ENCODE measurements at places on chromosomes 12 and 14.

GRCh38 chr12:9673404-9674225 lies 4.1 kb downstream of the CLEC2D start:
- peak; percentile 83 for DNase-seq

DNA sequence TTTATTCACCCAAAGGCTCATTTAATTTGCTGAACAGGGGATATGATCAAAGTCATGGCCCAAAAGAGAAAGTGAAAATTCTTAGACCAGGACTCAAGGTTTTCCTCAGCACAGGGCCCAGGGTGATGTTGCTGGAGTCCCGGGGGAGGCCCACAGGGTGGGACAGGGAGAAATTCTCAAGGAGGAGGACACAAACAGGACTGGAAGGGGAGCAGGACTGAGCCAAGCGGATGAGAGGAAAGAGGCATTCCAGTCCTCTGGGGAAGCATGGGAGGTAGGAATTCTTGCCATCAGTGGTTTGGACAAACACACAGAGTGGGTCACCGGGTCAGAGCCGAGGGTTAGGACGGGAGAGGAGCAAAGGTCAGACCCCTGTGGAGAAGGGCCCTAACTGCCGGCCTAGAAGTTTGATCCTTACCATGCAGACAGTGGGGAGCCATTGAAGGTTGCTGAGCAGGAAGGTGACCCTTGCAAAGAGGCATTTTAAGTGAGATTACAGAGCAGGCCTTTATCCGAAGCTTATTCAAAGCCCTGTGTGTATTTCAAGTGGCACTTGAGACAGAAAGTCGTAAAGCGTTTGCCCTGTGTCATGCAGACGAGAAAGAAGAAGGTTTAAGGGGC lies 68.4 kb upstream of the PTGR2 start:
- no peak for DNase-seq

DNA sequence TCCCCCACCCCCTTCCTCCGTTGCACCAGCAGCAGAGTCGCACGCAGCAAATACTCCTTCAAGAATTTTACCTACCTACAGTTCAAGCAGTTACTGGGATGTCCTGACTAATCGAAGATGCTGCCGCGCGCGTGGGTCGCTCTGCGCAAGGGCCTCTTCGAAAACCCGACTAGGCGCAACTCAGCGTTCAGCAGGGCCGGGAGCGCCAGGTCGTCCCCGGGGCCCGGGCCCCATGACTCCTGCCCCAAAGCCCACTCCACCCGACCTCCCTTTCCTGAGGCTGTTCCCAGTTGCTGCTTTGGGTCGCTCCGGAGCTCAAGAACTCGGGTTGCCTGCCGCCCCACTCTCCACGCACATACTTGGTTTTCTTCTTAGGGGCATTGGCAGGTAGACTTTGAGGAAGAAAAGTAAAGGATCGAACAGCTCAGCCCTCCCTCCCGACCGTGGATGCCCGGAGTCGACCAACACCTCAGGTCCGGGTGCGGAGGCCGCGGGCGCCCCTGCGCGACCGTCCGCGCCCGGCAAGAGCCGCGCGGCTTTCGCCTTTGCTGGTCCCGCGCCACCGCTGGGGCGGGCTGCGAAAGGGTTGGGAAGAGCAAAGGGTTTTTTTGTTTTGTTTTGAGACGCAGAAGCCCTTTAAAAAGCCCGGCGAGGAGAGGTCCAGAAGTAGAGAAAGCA lies 1.9 kb downstream of the BMP4 start:
- peak; percentile 47 for DNase-seq

- DNase-seq = peak; percentile 51
Measured at GRCh38 chr12:128914908-128915563, 61.8 kb downstream of the GLT1D1 start.

- no peak for DNase-seq
Measured at GRCh38 chr12:132740652-132741051, 21.0 kb downstream of the ANKLE2 start.

DNA sequence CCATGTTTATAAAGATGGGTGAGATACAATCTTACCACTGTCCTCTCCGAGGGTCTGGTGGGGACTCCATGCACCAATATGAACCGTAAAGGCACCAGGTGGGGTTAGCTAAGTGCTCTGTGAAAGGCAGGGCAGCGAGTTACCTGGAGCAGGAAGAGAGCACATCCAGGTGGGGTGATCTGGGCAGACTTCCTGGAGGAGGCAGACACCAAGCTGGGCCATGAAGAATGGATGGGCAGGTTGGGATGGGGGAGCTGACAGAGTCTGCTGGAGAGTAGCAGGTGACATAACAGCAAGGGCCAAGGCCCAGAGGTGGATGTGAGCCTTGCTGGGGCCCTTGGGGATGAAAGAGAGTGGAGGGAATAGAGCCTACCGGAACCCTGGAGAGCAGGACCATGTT lies 45.9 kb downstream of the RIN3 start:
- no peak for DNase-seq

DNA sequence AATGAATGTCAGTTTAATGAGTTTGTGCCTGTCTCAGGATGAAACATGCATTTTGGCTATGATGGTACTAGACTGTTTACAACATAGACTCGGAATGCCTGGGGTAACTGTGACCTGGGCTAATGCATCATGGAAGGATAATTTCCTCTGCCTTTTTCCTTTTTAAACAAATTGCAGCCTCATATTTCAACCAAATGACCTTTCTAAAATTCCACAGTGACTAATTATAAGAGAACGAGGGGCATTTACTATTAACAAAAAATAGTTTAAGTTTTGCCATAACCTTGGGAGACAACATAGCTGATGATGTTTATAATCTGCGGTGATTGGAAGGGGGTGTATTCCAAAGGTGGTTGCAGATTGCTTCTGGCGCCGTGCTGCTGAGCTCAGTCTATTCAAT lies 1140.5 kb downstream of the GALC start:
- DNase-seq = no peak

- DNase-seq = peak; percentile 49
Measured at GRCh38 chr12:101407049-101407435, 530 bp downstream of the ARL1 start.

DNA sequence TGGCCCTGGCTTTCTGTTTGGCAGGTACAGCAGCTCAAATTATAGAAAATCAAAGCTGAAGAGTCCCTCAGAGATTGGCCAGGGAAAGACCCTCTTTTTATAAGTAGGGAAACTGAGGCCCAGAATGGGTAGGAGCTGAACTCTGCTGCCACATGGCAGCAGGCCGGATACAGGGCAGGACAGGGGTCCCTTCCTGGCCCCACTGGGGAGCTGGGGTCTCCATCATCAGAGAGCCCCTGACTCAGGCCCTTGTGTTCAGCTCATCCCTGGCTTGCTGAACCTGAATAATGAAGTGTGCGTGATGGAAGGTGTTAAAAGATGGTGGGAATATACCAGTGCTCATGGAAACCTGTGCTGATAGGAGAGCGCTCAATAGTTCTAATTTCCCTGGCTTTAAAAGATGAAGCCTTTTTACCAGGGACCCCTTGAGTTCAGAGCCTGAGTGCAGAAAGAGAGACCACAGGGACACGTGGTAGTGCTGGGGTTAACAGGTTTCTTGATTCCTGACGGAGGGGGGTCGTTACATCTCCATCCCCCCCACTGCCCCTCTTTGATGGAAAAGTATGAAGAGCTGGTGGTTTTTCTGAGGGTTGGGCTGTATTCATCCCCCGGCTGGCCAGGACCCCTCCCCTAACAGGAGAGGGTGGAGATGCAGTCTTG lies 4.4 kb downstream of the DLK1 start:
- no peak for DNase-seq

DNA sequence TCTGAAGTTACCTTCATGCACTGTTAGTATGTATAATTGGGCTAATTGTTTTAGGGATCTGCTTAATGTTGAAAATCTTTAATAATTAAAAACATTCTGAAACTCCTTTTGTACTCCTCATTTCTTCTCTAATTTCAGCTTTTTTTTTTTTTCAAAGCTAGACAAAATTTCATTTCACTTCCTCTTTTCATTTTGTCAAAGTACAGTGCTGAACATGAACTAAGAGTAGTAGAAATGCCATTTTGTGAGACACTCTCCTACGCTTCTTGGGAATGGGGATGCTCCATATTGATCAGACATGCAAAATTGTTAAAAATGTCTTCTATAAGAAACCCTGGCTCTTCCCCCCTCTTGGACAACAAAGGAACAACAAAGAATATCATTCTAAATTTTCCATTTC lies 1.7 kb downstream of the ABCD2 start:
- DNase-seq = no peak

DNA sequence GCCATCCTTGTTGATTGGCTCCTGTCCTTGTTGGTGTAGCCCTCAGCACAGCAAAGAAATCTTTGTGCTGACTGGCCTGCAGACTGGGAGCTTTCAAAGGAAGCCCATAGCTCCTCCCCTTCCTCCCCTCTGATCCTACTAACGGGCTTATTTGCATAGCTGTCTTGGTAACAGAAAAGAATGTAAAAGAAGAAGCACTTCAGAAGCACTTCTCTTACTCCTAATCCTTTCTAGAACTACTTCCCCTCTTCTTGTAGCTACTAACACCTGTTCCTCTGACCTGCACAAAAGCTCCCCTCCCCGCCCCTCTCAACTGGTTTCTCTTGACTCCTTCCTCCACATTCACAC lies 14.3 kb upstream of the RIC8B start:
- DNase-seq = no peak

DNA sequence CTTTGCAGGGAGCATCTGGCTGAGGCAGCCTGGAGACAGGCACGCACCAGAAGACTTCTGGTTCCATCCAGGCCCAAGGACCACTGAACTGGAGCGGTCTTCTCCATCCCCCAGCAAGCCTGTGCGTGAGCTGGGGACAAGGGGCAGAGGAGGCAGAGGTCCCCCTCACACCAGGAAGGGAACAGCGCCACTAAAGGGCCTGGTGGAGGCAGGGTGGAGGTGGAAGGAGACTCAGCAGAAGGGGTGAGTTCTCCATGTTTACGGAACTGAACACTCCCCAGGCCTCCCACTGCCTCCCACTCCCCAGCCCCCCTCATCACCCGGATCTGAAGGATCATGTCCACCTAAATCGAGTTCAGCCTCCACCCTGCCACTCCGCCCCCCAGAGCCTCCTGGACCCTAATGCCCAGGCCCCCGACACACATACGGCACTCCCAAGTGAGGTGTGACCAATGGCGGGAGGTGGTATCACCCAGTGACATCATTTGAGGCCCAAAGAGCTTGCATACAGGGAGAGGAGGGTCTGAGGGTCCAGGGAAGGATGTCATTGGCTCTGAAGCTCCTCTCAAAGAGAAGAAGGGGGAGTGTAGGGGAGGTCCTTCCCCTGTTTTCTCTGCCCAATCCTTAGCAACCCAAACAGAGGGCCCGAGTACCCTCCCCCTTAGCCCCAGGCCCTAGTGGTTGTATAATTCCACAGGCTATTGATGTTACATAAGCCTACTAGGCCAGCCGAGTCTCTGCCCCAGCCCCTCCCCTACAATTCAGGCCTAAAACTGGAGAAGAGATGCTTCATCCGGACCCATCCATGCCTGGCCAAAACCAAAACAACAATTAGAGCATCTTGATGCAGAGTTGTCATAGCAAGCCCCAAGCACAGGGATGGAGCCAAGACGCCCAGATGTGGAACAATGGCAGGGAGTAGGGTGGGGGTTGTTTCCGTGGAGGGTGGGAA lies 1.0 kb downstream of the FAIM2 start:
- no peak for DNase-seq

DNA sequence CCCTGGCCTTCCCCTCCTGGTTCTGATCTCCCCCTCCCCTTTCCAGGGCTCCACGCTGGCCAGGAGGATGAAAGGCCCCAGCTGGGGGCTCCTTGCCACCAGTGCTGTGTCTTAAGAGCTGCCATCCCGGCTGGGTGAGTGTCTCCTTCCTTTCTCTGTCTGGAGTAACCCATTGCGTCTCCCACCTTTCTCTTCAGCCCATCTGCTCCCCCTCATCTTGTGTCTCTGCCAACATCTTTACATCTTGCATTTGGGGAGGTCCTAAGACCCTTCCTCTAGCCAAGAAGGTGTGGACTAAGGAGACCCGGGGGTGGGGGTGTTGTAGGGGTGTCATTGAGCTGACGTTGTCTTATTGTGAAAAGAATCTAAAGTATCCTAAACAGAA lies 505 bp downstream of the BCL2L2 start:
- DNase-seq = no peak

DNA sequence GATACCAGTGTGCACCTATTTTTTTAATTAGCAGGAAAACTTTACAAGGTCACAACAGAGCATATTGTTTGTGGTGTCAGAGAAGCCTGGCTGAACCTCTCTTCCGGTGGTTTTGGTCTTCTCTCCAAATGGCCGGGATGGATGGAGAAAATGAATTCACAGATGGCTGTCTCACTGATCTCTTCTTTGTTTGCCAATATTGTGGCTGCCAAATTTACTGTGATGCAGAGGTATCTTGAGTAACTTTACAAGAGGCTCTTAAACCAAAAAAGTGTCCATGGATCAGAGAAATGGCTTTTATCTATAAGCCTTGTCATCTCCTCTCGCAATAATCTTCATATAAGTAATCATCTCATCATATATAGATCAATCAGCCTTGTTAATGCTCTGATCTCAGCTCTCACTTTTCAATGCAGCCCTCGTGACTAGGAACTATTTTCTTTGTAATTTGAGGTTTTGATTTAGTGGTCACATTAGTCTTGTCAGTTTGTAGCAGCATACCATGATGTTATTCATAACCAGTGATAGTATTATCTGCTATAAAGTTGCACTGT lies 308.1 kb downstream of the EGLN3 start:
- DNase-seq = no peak

- DNase-seq = no peak
Measured at GRCh38 chr14:75196468-75196867, 20.1 kb upstream of the TMED10 start.

GRCh38 chr12:3213768-3214167 lies 136.6 kb downstream of the TSPAN9 start:
- no peak for DNase-seq

GRCh38 chr14:96261772-96262655 lies 6.0 kb downstream of the BDKRB1 start:
- DNase-seq = no peak

GRCh38 chr14:98207415-98207814 lies 1064.6 kb downstream of the BCL11B start:
- no peak for DNase-seq

DNA sequence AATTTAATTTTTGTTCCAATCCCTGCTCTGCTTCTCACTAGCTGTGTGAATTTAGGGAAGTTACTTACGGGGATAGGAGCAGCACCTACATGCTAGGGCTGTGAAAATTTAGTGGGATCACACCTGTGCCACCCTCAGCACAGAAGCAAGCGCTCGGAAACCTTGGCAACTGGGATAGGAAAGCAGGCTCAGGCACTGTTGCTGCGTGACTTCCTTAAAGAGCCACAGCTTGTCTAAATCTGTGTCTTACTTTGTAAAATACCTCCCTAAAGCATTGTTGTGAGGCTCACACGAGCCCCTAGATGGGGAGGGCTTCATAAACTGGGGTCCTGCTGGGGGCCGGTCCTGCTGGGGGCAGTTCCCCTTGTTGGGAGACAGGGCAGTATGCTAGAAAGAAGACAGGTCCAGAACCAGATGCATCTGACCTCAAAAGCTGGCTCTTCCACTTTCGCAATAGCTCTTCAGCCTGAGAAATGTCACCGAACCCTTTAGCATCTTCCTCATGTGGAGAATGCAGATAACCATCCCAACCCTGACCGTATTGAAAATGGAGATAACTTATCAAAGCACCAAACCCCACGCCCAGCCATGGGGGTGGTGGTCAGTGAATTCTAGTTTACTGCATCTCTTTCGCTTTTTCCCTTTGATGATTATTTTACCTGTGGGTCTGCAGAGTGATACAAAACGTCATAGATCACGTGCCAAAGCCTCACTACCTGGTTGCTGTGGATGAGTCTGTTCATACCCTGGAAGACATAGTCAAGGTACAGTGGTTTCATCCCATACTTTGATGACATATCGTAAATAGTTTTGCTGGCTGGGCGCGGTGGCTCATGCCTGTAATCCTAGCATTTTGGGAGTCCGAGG lies 54.1 kb downstream of the AK7 start:
- no peak for DNase-seq

GRCh38 chr14:52129721-52130120 lies 60.9 kb upstream of the NID2 start:
- no peak for DNase-seq

GRCh38 chr12:29510591-29511185 lies 13.2 kb upstream of the OVCH1 start:
- no peak for DNase-seq
